Neural crest cell (in vitro differentiated cells): ENCODE measurements at places on chromosomes 6 and 20.

DNA sequence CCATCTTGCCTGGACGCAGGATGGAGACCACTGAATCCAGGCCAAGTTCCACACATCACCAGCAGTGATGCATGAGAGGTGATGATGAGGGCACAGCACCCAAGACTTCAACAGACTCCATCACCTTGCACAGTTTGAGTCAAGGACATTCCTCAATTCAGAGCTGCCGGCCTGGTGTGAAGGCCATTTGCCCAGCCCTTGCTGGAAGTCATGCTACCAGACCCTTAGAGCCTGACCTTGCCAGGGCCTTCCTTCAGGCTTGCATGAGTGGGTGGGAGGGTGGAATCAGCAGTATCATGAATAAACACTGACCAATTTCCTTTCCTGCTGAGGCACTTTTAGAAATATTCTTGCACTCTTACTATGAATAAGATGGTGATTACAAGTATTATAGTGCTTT lies 130.2 kb upstream of the SSTR4 start:
- no peak for DNase-seq

GRCh38 chr6:107764684-107765460 lies 59.2 kb downstream of the SCML4 start:
- DNase-seq: no peak

DNA sequence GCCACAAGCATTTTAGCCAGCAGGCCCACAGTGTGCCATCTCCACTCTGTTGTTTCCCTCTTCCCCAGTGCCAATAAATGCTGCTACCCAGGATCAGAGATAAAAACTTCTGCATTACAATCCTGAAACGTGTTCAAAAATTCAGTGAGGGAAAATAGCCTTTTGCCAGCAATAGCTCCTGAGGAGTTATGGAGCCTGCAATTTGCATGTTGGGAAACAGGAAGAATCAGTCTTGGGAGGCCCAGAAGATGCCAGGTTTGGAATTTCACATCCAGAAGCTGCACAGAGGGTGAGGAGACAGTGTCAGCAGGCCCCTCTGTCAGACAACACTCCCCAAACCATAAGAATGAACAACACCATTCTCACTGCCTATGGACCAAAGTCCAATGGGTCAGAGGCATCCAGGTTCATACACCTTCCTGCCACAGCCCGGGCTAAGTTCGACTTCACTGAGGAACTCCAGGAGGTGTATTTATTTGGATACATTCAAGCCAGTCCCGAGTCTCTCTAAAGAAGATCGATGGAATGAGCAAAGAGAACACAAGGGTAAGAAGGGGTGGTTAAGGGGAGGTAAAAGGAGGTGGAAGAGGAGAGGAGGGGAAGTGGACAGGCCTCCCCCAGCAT lies 20.8 kb downstream of the RRBP1 start:
- DNase-seq: no peak

GRCh38 chr6:137297887-137298286 lies 78.7 kb upstream of the IFNGR1 start:
- peak; percentile 9 for DNase-seq

- DNase-seq: no peak
Observed at GRCh38 chr6:162363757-162364156, 363.8 kb downstream of the PRKN start.

- no peak for DNase-seq
Observed at GRCh38 chr6:105178110-105178509, 1.7 kb downstream of the POPDC3 start.

GRCh38 chr6:15329197-15329671 lies 83.4 kb downstream of the JARID2 start:
- no peak for DNase-seq

GRCh38 chr6:6997263-6998193 lies 110.2 kb upstream of the RREB1 start:
- DNase-seq: no peak

GRCh38 chr6:51526922-51527321 lies 560.5 kb downstream of the PKHD1 start:
- no peak for DNase-seq

- no peak for DNase-seq
Observed at GRCh38 chr6:157029980-157030690, 253.0 kb downstream of the ARID1B start.
